ENCODE measurements at places on chromosomes 1 and 21.

GRCh38 chr1:211623515-211623914 is 44.6 kb upstream of the SLC30A1 start:
- DNase-seq, result no peak

- no peak for DNase-seq
Measured at GRCh38 chr1:48215222-48215621, 7.3 kb upstream of the SLC5A9 start.

DNA sequence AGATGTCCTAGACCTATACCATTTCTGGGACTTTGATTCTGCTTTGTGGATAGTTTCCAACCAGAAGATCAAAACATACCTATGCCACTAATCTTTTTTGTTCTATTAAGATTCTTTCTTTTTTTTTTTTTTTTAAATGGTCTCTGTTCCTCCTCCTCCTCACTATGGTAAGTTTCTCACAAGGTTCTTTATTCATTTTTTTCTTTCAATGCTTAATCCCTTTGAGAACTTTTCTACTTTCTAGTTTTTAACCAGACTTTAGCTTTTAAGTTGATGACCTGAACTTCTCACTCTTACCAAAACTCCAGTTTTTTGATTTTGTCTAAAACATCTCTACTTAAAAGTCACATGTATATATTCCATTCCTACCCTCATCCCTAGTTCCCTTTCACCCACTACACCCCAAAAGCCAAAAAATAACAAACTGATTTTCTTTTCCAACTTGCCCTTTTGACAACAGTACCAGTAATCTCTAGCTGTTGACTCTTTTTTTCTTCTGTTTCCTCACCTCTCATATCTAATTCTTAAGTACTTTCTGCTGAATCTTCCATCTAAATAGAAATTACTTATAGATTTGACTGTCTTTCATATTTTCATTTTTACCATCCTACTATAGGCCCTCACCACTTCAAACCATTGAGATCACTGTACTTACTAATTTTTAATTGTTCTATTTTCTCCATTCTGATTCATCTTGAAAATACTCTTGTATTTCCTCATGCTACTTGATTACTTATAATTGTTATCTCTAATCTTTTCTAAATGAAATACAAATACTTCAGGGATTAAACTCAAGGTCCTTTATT is 6.1 kb downstream of the CEPT1 start:
- no peak for DNase-seq

- DNase-seq, result no peak
Measured at GRCh38 chr1:159949981-159950381, 4.1 kb downstream of the SLAMF9 start.

DNA sequence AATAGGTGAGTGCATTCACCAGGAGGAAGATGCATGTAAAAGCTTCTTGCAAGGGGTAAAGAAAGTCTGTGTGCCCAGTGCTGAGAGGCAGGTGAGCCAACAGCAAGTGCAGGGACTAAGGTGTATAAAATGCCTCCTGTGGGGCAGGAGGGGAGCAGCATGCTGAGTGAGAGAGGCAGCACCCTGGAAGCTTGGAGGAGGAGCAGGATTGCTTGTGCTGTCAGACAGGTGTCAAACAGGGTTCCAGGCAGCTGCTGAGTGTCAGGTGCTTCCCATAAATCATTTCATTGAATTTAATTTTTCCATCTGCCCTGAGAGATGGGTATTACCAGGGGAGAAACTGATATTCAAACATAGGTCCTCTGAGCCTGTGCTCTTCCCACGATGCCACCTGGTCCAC is 13.9 kb downstream of the BSND start:
- no peak for DNase-seq

- no peak for DNase-seq
Measured at GRCh38 chr1:235051521-235051920, 77.1 kb downstream of the TOMM20 start.

DNA sequence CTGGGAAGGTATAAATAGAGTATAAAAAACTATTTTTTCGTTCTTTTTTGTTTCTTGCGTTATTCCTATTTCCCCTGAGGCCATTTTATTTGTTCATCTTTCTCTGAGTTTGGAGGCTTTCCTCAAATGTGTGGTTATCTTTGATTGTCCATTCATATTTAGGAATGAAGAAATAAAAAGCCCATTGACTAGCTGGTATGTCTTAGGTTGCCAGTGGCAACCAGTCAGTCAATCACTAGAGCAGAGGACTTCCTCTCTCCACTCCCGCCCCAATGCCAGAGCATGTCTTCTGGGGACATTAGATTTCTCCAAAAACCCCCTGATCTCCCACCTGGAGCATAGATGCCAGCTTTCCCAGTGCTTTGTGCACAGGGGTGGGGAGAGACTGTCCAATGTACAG is 20.7 kb upstream of the FOXE3 start:
- no peak for DNase-seq

DNA sequence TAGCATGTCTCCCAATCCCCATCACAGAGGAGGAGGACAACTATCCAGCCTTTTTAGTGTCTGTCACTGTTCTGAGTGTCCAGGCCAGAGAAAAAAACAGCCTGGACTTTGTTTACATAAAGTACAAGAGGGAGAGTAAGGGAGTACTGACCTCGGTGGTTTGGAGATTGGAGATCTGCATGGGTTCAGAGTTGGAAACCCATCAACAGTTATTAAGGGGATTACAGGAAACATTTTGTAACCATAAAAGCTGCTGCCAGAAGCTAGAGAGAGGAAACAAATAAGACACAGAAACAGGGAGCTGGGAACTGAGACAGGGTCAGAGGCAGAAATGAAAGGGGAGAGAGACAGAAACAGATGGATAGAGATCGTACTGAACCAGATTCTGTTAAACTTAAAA is 131.5 kb upstream of the CTTNBP2NL start:
- DNase-seq, result no peak

DNA sequence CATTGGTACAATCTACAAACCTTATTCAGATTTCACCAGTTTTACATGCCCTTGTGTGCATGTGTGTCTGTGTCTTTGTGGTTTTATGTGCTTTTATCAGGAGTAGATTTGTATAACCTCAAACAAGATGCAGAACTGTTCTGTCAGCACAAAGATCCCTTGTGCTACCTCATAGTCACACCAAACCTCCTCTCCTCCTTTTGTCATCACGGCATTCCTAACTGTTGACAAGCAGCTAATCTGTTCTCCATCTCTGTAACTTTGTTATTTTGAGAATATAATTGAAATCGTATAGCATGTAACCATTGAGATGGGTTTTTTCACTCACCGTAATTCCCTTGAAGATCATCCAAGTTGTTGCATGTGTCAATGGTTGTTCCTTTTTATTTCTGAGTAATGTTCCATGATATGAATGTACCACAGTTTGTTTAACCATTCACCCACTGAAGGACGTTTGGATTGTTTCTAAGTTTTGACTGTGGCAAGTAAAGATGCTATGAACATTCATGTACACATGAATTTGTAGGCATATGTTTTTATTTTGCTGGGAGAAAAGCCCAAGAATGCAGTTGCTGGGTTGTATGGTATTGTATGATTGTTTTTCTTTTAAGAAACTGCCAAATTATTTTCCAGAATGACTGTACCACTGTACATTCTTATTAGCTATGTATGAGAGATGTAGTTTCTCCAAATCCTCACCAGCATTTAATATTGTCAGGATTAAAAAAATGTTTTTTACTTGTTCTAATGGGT is 78.1 kb upstream of the B3GALT2 start:
- DNase-seq, result no peak

GRCh38 chr1:82421782-82422181 is 621.0 kb downstream of the ADGRL2 start:
- DNase-seq, result no peak

GRCh38 chr1:15702722-15703550 is 18.8 kb downstream of the PLEKHM2 start:
- DNase-seq, result no peak
